ENCODE measurements at places on chromosomes 2 and 18.

DNA sequence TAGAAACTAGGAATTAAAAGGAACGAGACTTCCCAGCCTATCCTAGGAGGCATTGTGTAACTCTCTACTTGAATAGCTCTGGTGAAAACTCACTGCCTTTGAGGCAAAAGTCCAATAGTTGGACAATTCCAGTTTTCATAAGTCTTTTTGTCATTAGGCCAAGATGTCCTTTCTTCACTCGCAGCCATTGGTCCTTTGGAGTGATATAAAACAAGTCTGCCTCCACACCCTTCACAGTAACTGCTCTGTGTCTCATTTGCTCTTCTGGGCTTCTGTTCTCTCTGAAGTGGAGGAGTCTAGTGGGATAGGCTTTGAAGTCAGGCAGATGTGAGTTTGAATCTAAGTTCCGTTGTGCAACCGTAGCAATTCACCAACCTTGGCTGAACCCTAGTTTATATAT, 28.2 kb downstream of the ANTXR1 start:
- DNase-seq, result no peak

- DNase-seq, result no peak
Observed at GRCh38 chr2:7031547-7032245, 114.5 kb downstream of the RNF144A start.

- DNase-seq, result no peak
Observed at GRCh38 chr2:238322001-238322411, 1.7 kb downstream of the TRAF3IP1 start.

GRCh38 chr18:32276906-32277305, 87.1 kb downstream of the MEP1B start:
- no peak for DNase-seq

DNA sequence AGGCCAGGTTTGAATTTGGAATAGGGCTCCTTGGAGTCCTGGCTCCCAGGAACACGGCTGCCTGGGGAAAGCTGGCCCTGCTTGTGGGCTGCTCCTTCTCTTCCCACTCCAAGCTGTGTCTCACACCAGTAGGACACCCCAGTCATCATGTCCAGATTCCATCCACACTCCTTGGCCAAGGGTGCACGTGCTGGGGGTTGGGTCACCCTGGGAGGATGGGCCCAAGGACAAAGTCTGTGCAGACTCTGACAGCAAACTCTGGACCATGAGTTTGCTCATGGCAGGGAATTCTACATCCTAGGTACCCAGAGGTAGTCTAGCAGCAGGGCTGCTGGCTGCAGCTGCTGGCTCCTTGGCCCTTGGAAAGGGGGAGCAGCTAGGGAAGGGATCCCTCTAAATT, 102.4 kb upstream of the EPAS1 start:
- DNase-seq, result no peak

- no peak for DNase-seq
Observed at GRCh38 chr2:47301277-47301618, 101.7 kb upstream of the MSH2 start.

GRCh38 chr2:199861132-199861774, 10.3 kb upstream of the FTCDNL1 start:
- no peak for DNase-seq

GRCh38 chr18:50949185-50949584, 18.7 kb upstream of the ELAC1 start:
- DNase-seq, result no peak

GRCh38 chr2:65580824-65581223, 148.4 kb upstream of the SPRED2 start:
- DNase-seq, result no peak

- DNase-seq, result no peak
Observed at GRCh38 chr2:195543063-195543462, 114.0 kb upstream of the SLC39A10 start.

Measured in activated CD8-positive, alpha-beta memory T cell treated with anti-CD3 and anti-CD28 coated beads for 1 hour (primary cell).